Cerebellar nuclear complex (tissue), 1 donor: ENCODE measurements at places on chromosomes 16 and 17.

- no peak for DNase-seq
Measured at GRCh38 chr17:13888056-13888609, 181.2 kb upstream of the COX10 start.

- DNase-seq = no peak
Measured at GRCh38 chr17:43782913-43783680, 2.9 kb downstream of the CFAP97D1 start.

DNA sequence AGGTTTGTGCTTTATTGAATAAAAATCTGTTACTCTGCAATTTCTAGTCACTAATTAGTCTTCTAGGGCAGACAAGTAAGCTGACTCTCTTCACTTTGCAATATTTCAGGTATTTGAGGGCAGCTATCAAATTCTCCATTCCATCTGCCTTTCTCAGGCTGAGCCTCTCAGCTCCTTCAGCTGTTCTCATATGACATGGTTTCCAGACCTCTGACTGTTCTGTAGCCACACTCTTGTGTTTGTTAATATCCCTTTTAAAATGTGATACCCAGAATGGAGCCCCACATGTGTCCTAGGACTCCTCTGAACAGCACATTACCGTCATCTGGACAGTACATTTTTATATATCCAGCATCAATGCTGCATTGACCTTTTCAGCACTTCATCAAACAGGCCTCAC is 46.1 kb upstream of the MTMR4 start:
- DNase-seq = no peak

DNA sequence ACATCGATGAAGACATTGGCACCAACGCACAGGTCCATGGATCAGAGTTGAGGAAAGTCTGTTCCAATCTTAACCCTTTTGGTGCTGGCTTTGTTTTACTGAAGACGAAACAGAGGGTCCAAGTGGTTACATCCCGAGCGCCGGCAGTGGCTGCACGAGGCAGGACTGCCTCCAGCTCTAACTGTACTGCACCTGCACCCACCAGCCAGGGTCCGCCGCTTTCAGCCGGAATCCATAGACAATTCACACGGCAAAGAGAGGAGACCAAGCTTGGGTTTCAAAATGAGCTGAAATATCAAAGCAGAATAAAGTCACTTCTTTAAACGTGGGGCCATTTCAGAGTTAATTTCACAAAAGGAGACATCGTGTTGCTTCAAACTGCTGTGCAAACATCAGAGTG is 21.2 kb upstream of the ZC3H18 start:
- DNase-seq = no peak

DNA sequence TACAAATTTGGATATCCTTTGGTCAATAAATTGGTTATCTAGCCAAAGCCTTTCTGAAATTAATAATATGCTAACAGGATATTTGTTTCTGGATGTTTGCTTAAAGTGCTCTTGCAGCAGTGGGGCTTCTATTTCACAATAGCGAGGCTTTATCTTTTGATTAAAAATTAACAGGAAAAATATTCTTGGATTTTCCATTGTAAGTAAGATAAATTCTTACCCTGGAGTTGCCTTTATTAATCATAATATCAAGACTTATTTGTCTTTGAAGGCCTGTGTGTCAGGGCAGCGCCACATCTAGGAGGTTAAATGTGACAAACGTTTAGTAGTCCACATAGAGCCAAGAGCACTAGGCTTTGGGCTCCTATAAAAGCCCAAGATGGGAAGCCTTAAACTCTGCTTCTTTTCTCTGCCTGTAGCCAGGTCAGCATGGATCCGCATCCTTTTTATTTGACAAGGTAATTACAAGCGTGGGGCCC is 5.3 kb downstream of the TMEM97 start:
- DNase-seq = no peak

DNA sequence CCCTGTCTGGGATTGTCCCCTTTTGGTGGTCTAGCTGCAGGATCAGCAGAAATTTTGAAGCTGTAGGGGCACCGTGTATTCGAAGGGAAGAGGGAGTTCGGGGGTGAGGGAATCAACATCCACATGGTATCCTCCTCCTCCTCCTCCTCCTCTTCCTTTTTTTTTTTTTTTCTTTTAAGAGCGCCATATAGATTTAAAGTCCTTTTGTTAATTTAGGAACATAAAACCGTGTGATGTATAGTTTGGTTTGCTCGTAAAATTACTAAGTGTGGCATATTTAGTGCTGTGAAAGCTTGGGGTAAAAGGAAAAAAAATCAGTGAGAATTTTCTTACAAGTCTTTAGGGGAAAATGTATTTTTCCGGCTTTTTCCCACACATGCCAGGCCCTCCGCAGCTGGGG is 50.1 kb upstream of the GSE1 start:
- no peak for DNase-seq

DNA sequence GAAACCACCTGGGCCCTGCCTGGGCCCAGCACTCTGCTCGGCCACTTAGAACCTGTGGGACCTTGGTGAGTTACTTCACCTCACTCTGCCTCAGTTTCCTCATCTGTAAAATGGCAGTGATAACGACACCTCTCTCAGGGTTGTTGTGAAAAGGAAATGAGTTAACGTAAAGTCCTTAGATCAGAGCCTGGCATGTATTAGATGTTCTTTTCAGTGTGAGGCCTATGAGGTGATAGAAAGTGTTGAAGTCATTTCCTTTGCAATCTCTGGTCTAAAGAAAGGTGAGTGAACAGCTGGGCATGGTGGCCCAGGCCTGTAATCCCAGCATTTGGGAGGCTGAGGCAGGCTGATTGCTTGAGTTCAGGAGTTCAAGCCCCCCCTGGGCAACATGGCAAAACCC is 51.7 kb upstream of the LGALS9 start:
- DNase-seq = no peak

DNA sequence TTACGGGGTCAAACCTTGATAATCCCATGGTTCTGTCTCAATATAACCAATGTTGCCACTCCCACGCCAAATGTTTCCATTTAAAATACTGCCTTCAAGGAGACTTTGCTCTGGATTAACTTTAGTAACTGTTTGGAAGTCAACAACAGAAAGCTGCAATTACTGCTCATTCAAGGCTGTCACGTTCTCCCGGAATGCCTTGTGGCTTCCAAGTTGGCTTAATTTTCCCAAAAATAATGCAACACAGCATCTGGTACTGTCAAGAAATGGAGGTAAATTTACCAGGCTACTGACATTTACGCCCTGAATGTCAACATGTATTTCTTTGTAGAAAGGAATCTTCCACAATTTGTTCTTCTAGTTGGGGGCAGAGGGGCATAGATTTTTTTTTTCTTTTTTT is 38.2 kb downstream of the GPRC5B start:
- DNase-seq = no peak

DNA sequence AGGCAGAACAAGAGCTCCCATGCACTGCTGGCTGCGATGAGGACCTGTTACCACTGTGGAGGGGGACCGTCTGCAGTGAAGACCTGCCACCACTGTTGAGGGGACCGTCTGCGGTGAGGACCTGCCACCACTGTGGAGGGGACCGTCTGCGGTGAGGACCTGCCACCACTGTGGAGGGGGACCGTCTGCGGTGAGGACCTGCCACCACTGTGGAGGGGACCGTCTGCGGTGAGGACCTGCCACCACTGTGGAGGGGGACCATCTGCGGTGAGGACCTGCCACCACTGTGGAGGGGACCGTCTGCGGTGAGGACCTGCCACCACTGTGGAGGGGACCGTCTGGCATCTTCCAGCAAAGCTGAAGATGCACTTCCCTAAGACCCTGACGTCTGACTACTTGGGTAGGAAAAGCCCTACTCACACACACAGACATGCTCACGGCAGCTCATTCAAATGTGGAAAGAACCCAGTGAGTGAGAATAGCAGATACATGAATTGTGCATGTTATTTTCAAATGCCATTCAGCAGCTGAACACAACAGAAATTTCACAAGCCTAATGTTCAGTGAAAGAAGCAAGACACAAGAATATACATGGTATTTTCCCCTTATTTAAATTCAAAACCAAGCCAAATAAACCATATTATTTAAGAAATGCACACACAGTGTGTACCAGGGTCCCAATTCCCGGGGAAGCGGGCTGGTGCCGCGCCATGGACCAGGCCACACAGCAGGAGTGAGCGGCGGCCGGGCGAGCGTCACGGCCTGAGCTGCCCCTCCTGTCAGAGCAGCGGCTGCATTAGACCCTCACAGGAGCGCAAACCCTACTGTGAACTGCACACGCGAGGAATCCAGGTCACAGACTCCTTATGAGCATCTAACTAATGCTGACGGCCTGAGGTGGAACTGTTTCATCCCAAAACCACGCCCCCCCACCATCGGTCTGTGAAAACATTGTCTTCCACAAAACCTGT is 64.2 kb upstream of the METRNL start:
- no peak for DNase-seq

DNA sequence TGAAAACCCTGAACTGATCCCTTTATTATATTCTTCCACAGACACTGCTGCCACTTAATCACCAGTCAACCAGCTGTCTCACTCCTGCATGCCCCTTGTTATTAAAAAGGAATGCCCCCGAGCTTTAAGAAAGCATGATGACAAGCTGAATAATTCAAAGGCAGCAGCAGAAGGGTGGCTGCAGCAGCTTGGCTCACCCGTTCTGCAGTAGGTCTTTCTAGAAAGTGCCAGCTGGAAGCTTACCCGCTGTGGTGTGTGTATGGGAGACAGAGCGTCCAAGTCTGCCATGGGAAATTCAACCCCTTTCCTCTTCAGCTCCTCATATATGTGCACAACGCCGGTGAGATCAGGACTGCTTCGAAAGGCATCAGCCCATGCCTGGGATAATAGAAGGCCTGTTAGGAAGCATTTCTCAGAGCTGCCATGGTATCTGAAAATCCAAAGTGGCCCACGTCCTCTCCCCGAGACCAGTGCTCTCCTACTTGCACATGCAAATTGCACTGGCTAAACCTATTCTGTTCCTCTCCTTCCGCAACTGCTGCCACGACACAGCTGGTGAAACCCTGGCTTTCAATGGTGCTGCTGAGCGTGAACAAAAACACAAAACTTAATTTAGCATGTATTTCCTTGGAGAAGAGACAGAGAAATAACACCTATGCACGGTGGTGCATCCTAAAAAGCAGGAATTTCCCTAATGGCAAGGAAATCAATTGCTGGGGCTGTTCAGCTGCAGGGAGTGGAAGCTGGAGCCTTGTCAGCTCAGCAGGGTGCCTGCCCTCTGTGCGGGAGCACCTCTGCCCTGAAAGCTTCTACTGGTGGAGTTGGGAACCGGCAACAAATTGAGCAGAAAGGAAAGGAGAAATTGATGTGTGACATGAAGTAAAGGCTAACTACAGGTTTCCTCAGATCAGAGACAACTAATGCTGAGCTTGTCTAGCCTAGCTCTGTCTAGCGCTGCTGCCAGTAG is 47.9 kb upstream of the SREBF1 start:
- DNase-seq = no peak

- no peak for DNase-seq
Measured at GRCh38 chr17:57679356-57679755, 65.7 kb downstream of the CCDC182 start.

GRCh38 chr17:14826358-14826757 is 438.8 kb downstream of the PMP22 start:
- no peak for DNase-seq

- no peak for DNase-seq
Measured at GRCh38 chr16:53545433-53545832, 42.4 kb upstream of the AKTIP start.

DNA sequence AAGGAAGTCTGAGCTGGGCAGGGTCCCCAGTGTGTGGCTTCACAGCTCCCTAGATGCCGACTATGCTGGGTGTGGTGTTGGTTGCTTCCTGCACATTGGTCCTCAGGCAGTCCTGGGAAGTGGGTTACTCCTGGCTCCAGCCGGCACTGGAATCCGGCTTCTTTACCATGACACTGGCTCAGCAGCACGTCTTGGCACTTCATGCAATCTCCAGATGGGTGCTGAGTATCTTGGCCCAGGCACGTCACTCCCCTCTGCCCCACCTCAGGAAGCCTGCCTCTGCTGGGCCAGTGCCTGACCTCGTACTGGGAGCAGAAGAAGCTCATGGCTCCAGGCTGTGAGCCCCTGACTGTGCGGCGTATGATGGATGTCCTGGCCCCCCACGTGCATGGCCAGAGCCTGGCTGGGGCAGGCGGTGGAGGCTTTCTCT is 24.5 kb downstream of the FCSK start:
- DNase-seq = no peak

- DNase-seq = no peak
Measured at GRCh38 chr16:22417019-22417418, 42.6 kb upstream of the CDR2 start.

DNA sequence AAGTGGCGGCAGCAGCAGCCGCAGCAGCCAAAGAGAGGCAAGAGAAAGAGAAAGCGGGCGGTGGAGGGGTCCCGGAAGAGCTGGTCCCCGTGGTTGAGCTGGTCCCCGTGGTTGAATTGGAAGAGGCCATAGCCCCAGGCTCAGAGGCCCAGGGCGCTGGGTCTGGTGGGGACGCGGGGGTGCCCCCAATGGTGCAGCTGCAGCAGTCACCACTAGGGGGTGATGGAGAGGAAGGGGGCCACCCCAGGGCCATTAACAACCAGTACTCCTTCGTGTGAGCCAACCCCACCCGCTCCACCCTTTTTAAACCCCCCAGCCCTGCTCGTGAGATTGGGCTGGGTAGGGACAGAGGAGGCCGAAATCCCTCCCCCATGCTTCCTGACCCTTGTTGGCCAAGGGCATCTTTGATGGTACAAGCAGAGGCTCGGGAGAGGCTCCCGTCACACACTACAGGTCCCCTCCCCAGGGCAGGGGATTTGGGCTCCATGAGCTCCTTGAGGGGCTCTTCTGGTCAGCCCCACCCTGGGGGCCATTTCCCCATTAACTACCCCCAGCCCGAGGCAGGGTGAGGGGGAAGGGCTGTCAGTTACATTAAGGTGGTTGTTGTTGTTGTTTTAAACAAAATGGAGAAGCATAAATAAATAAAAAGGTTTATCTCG is 4.6 kb upstream of the ATP2A1 start:
- no peak for DNase-seq

- no peak for DNase-seq
Measured at GRCh38 chr16:27301236-27301861, 12.4 kb upstream of the IL4R start.

- no peak for DNase-seq
Measured at GRCh38 chr16:85178596-85178995, 66.3 kb upstream of the CIBAR2 start.

- DNase-seq = no peak
Measured at GRCh38 chr16:58025351-58026138, at the start of gene MMP15. Gene MMP15, plus strand, starts transcription at chr16:58025754. Its CDS starts 597 bp downstream, at chr16:58026351.

DNA sequence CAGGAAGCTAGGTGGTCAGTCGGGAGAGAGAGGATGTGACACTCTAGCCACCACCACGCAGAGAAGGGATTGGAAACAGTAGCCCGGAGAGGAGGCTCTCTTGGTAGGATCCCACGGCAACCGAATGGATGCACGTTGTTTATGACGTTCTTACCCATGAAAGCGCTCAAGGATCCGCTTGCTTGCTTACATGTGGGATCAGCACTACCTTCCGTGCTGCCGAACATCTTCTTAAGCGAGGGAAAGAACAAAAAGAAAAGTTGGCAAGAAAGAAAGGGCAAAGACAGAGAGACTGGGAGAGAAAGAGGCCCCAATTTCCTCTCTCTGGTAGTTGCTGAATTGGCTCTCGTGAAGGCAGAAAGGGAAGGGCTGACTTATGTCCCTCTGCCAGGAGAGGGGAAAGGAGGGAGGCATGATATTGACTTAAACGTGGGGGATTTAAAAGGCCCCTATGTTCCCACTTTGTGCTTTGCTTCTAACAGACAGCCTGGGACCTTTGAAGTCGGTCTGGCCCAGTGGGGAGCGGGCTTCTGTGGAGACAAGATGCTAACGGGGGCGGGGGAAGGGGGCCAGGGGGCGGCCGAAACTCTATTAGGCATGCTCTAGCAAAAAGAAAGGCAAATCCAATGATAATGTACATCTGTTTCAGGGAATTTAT is 35.4 kb downstream of the SNX20 start:
- no peak for DNase-seq
